ENCODE measurements at places on chromosomes 4 and X.

- DNase-seq = no peak
Measured at GRCh38 chr4:38669208-38669607, 5.2 kb downstream of the KLF3 start.

- no peak for DNase-seq
Measured at GRCh38 chr4:143618811-143619210, 81.7 kb downstream of the FREM3 start.

GRCh38 chrX:1475881-1476280 lies 23.2 kb upstream of the ASMTL start:
- no peak for DNase-seq

GRCh38 chr4:95839891-95840290 lies at the start of gene PDHA2:
Gene PDHA2, plus strand, starts transcription at chr4:95840093. Its CDS starts 58 bp downstream, at chr4:95840151.
- no peak for DNase-seq

DNA sequence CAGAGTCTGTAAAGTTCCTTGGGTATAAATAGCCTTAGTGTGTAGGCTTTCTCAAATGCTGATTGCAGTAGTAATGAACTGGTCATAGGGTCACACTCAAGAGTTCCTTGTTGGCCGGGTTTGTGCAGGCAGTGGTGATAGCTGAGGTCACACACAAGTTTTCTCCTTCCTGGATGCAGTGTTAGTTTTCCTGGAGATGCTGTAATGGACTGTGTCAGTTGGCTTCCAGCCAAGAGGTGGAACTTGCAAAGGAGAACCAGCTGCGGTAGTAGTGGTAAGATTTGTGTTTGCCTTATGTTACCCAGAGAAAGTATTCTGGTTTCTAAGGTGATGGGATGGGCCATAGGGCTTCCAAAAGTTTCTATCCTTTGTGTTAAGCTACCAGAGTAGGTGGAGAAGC lies 409.8 kb upstream of the FRG1 start:
- no peak for DNase-seq

- DNase-seq = peak; percentile 24
Measured at GRCh38 chr4:119136546-119136945, 914 bp downstream of the MYOZ2 start.

DNA sequence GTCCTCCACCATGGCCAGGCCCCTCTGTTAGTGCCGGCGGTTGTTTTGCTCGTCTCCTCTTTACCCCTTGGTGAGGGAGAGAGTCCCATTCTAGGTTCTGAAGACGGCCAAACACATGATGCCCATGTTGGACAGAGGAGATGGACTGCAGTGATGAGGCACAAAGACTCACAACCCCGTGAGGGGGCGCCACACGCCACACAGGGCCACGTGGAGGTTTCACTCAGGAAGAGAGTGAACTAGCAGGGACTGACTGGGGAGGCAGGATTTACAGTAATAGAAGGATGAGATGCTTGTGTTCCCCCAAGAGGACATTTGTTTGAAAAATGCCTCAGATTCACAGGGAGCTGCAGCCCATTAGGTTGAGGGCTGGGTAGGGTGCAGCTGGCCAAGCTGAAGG lies 655.3 kb upstream of the FRG1 start:
- DNase-seq = no peak

- no peak for DNase-seq
Measured at GRCh38 chrX:55867181-55867651, 149.7 kb downstream of the RRAGB start.

DNA sequence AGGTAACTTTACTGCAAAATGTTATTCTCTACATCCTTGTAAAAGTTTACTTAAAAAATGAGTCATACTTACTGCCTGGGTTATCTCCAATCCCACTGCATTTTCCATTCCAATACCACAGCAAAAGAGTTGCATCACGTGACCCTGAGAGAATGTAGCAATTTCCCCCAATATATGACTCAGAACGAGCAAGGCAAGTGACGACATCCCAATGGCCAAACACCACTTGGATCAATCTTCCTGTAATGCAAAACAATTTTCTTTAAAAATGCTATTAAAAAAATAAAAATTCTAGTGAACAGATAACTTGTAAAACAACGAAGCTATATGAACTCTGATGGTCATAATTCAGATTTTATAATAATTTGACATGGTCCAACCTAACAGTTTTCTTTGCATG lies 224.3 kb downstream of the DCLK2 start:
- peak; percentile 95 for DNase-seq

DNA sequence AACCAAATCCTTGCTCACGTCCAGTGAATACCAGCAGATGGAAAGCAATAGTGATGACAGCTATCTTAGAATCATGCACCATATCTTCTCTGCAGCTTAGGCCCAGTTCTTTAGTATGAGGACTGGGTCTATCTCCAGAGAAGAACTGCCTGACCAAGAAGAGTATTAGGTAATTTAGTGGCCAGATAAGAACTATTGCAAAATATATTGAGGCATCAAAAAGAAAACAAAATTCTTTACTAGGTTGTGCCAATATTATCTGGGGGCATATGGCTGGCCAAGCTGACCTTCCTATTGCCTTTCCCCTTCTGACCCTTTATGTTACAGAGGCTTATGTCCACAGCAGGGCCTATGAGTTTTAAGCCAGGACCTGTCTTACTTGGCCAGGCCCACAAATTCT lies 91.2 kb downstream of the RLIM start:
- DNase-seq = no peak

DNA sequence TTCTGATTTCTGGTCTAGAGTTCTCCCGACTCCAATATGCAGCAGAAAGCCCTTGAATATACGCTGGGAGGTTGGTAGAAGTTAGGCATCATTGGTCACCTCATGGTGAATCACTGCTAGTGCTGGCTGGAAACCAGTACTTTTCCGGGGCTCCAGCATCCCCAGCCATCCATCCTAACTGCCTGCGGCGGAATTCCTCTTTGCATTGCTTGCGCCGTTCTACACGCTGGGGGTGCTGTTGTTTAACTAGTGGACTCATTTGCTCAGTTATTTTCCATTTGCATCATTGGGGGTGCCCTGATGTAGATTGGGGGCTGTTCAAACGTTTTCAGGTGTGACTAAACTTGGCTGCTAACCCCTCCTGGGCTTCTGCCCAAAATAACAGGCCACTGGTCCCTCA lies 23.3 kb upstream of the GPR50 start:
- DNase-seq = peak; percentile 84

DNA sequence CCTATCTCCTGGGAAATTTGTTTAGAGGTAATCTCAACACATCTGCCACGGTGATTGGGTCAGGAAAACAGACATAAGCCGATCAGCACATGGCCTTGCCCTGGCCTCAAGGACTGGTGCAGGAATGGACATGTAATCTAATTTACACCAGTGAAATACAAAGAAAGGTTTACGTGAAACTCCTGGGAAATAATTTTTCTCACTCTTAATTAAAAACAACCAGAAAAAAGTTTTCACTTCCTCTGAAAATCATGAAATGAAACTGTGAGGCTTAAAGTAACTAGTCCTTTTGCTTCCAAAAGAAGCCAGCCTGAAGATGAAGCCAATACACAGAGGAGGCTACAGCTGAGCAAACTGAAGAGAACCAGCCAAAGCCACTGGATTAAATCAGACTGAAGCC lies 154.1 kb upstream of the FAM241A start:
- DNase-seq = no peak

DNA sequence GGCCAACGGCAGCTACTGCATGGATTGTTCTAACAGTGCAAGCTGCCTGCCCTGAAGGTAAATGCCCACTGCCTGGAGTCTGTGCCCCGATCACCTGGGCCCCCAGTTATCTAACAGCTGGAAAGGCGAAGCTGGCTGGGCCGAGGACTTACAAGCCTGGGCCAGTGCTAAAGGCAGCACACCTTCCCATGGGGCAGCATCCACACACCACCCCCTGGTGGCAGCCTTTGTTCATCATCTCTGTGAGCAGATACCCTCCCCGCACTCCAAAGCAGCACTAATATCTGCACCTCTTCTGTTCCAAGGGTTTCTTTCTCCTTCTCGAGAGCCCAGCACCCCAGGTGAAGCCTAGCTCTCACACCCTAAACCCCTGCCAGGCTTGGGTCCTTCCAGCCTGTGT lies 7.6 kb downstream of the SLC2A9 start:
- peak; percentile 19 for DNase-seq

DNA sequence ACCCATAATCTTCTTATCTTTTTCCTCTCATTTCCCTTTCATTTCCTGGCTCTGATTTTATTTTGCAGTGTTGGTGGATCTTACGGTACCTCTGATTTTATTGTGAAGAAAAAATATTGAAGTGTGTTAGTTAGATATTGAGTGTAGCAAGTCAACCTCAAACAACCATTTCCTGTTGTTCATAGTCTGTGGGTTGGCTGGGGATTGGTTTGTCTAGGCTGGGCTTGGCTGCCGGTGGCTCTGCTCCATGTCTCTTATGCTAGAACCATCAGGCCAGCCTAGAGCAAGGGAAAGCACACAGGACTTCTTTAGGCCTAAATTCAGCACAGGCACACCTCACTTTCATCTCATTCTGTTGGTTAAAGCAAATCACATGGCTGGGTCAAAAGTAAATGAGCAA lies 383.1 kb upstream of the LCORL start:
- DNase-seq = no peak

Data from ELR (cell line).